ENCODE measurements at places on chromosomes 2 and 18.

GRCh38 chr2:2698182-2699120, 367.4 kb upstream of the MYT1L start:
- no peak overlapping the region for H3K4me3 ChIP-seq
- H3K36me3 ChIP-seq, result no peaks in the 10 kb centered on the region
- no peaks in the 10 kb centered on the region for H3K4me1 ChIP-seq
- DNase-seq, result no peak

DNA sequence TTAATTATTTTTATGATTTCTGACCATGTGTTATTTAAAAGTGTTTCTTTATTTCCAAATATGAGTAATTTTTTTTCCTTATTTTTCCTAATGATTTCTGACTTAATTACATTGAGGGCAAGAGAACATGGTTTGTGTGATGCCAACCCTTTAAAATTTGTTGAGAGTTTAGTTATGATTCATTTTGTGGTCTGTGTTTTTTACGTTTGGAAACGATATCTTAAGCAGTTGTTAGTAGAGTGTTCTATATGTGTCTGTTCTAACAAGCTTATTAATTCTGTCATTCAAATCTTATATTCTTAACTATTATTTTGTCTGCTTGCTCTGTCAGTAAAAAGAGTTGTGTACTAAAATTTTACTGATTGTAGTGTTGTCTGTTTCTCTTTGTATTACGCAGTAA, 15.0 kb downstream of the NAB1 start:
- peaks cover 5% of the 10 kb centered on the region for H3K4me1 ChIP-seq
- H3K36me3 ChIP-seq, result peaks cover 10% of the 10 kb centered on the region
- H3K27ac ChIP-seq, result no peak overlapping the region
- no peaks in the 10 kb centered on the region for H3K27me3 ChIP-seq
- no peak for DNase-seq

- DNase-seq, result peak; percentile 81
- no peaks in the 10 kb centered on the region for H3K27me3 ChIP-seq
- H3K27ac ChIP-seq, result peak overlapping the region; percentile 41
- peaks cover 8% of the 10 kb centered on the region for H3K4me1 ChIP-seq
Measured at GRCh38 chr18:31206787-31207381, 44.2 kb upstream of the DSC1 start.

- no peaks in the 10 kb centered on the region for H3K4me1 ChIP-seq
- no peaks in the 10 kb centered on the region for H3K36me3 ChIP-seq
- H3K27me3 ChIP-seq, result no peaks in the 10 kb centered on the region
Measured at GRCh38 chr18:8238507-8238906, 370.7 kb upstream of the RAB12 start.

- no peak overlapping the region for H3K27ac ChIP-seq
- H3K4me1 ChIP-seq, result no peaks in the 10 kb centered on the region
- H3K27me3 ChIP-seq, result peaks cover 14% of the 10 kb centered on the region
- no peak for DNase-seq
- no peak overlapping the region for H3K4me3 ChIP-seq
- H3K36me3 ChIP-seq, result no peaks in the 10 kb centered on the region
Measured at GRCh38 chr2:148534416-148535204, 109.9 kb upstream of the EPC2 start.

DNA sequence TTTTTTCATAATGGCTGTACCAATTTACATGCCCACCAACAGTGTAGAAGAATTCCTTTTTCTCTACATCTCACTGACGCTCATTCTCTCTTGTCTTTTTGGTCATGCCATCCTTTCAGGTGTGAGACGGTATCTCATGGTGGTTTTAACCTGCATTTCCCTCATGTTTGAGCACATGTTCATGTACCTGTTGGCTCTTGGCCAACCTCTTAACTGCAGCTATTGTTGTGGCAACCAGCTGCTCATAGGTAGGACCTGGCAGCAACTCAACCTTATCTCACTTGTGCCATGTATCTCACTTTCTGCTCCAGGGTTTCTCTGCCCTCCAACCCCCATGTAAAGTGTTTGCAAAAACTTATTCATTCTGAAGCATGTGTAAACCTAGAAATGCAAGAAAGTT, 167.5 kb downstream of the UPP2 start:
- no peaks in the 10 kb centered on the region for H3K27me3 ChIP-seq
- peak; percentile 76 for DNase-seq
- no peaks in the 10 kb centered on the region for H3K36me3 ChIP-seq
- H3K4me1 ChIP-seq, result no peaks in the 10 kb centered on the region

GRCh38 chr2:34912084-34912483, 1313.0 kb upstream of the FAM98A start:
- no peak overlapping the region for H3K27ac ChIP-seq
- H3K27me3 ChIP-seq, result no peaks in the 10 kb centered on the region
- DNase-seq, result no peak
- H3K4me3 ChIP-seq, result no peak overlapping the region

GRCh38 chr2:54955358-54956110, 94.7 kb downstream of the RTN4 start:
- peaks cover 5% of the 10 kb centered on the region for H3K4me1 ChIP-seq
- H3K4me3 ChIP-seq, result no peak overlapping the region
- H3K27ac ChIP-seq, result no peak overlapping the region
- DNase-seq, result no peak

GRCh38 chr2:101956465-101957438, 35.0 kb upstream of the IL1R2 start:
- H3K36me3 ChIP-seq, result no peaks in the 10 kb centered on the region
- no peak overlapping the region for H3K4me3 ChIP-seq
- DNase-seq, result no peak
- H3K4me1 ChIP-seq, result peaks cover 12% of the 10 kb centered on the region
- H3K27me3 ChIP-seq, result no peaks in the 10 kb centered on the region

DNA sequence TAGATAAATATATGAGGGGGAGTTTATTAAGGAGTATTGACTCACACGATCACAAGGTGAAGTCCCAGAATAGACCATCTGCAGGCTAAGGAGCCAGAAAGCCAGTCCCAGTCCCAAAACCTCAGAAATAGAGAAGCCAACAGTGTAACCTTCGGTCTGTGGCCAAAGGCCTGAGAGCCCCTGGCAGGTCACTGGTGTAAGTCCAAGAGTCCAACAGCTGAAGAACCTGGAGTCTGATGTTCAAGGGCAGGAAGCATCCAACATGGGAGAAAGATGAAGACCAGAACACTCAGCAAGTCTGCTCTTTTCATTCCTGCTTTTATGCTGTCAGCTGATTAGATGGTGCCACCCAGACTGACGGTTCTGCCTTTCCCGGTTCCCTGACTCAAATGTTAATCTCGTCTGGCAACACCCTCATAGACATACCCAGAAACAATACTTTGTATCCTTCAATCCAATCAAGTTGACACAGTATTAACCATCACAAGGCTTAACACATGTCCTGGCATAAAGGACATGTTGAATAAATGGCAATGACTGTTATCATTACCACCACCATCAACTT, 56.7 kb downstream of the MAPK4 start:
- no peaks in the 10 kb centered on the region for H3K4me1 ChIP-seq
- no peaks in the 10 kb centered on the region for H3K27me3 ChIP-seq
- H3K27ac ChIP-seq, result no peak overlapping the region

DNA sequence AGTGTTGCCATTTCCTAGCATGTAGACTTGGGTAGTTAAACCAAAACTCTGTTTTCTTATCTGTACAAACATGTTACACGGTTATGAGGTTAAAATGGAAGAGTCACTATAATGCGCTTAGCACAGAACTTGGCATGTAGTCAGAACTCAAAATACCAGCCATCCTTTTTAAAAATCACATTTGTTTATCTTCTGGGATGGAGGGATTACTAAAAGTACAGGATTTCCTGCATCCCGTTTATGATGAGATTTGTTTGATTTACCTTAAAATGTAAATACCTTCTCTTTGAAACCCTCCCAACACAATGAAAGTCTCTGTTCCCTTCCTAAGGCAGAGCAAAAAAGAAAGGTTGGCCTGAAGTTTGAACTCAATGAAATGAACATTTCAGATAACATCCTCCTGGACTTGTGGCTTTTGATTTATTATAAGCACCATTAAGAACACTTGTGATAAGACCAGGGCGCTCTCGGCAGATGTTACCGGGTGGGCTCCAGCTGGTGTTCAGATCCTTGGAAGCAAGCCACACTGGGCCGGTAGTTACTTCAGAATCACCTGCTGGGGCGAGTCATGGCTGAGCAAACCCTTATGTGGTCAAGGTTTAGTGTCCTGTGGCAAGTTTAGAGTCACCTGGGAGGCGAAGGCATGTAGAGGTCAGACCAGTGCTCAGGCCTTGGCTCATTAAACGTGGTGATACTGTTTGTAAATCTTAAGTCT, 105.7 kb downstream of the MGAT5 start:
- peaks cover 15% of the 10 kb centered on the region for H3K4me1 ChIP-seq
- H3K27ac ChIP-seq, result no peak overlapping the region
- no peaks in the 10 kb centered on the region for H3K27me3 ChIP-seq
- H3K36me3 ChIP-seq, result peaks cover 28% of the 10 kb centered on the region
- DNase-seq, result peak; percentile 51

All from stomach (tissue), 19 donors.